Stimulated activated CD8-positive, alpha-beta memory T cell treated with anti-CD3 and anti-CD28 coated beads, Interleukin-4, amount 100 ng/mL, for 1 hour (primary cell): ENCODE measurements at places on chromosomes 2 and 18.
A peak's percentile ranks its signal among the peaks of the same experiment; 100 is the strongest.

DNA sequence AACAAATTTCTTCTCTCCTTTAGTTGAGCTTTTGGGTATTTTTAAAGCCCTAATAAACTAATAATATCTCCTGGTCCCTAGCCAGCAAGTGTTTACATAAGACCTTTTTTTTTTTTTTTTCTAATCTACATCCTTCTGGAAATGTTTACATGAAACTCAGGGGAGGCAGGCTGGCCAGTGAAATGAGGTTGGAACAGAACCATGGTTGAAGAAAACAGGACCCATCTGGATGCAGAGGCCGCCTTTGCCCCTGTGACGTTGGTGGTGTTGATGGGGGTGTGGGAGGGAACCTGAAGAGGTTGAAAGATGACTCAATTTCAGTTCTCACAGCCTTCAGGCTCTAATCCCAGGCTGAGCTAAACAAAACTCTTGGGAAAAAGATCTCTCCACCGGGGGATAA is 118.5 kb downstream of the NRP2 start:
- no peak for DNase-seq

DNA sequence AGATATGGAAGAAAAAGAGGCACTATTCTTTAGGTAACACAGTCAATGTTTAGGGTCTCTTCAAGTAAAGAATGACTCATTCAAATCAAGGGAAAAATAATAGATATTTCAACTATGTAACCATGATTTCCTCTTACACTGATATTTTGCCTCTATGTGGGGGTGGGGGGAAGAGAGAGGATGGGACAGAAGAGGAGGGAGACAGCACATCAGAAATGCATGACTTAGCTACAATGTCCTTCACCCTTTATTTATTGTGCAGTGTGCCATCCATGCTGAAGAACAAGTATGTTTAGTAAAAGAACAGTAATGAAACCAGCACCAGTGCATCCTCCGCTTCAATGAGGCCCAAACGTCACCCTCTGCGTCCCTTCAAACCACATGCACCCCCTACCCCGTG is 204.8 kb downstream of the HDAC4 start:
- no peak for DNase-seq

DNA sequence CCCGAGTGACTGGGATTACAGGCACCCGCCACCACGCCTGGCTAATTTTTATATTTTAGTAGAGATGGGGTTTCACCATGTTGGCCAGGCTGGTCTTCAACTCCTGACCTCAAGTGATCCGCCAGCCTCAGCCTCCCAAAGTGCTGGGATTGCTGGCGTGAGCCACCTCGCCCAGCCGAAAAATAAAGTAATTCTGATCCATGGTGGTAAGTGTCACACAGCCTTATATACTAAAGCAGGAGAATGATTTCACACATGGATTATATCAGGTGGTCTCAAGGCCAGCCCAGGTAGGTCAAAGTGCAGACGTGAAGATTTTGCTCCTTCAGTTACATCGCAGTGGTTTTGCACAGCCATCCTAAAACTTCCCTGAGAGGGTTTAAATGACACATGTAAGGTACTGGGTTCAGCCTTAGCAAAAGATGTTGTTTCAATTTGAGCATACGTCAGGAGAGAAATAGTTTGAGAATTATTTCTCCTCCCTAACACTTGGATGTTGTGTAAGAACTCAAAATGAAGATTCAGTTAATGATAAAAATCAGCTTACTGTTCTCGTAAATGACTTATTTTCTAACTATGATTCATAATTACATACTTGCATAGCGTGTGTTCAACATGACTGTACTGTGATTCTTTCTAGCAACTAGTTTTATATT is 93.0 kb upstream of the SLC39A10 start:
- DNase-seq, result no peak

DNA sequence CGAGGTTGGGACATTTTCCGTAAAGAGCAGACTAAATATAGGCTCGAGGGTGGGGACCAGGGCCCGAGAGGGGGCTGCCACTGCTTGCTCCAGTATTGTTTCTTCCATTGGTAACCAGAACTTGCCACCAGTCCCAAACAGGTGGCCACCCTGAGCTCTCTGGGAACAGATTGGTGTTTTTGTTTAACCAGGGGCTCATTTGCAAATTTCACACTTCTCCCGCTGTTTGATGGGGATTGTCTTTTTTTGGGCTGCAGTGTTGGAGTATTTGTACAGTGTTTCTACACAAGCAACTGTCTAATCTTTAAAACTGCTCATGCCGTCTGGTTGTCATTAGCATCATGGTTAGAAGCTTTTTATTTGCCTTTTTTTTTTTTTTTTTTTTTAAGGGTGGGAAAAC is 8.5 kb downstream of the AGAP1 start:
- no peak for DNase-seq

- no peak for DNase-seq
Observed at GRCh38 chr2:156383798-156384197, 51.3 kb upstream of the NR4A2 start.

DNA sequence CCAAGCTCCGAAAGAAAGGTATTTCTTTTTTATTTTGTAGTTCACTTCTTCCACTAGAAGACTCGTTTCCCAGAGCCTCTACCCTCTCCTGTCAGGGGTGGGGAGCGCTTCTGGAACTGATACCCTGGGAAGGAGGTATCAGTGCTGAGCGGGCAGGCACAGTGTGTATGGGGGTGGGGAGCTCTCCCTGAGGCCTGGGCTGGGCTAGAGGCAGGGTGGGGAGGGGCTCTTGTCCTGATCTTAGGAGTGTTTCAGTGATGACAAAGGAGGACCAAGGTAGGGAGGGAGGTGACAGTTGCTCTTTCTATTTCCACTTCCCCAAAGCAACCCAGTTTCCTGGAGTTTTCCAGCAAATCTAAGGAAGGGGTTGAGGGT is 65.4 kb downstream of the ARHGAP25 start:
- DNase-seq, result no peak

DNA sequence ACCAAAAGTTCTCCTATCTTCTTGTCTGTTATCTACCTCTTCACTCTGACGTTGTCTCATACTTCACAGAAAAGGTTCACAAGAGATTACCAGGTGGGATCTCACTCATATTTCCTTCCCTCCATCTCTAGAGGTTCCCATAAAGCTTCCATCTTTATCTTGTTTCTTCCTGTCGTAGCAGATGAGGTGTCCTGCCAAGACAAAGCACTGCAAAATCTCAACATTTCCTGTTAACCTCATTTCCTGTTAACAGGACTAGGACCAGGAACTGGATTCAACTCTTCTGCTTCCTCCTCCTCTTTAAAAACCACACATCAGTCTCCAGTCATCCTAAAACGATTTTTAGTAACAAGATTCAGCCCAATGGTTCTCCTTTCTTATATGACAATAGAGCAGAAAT is 512.8 kb upstream of the NRP2 start:
- DNase-seq, result no peak

GRCh38 chr18:12306752-12307700 is 1.0 kb upstream of the TUBB6 start:
- DNase-seq, result no peak

- peak; percentile 66 for DNase-seq
Observed at GRCh38 chr2:27380626-27381545, at the start of gene ZNF513. Gene ZNF513 (minus strand): TSS chr2:27380734. CDS start chr2:27380526, 208 bp downstream.

GRCh38 chr18:28729321-28729720 is 552.4 kb upstream of the CDH2 start:
- no peak for DNase-seq

GRCh38 chr2:25018681-25019080 is 23.2 kb upstream of the EFR3B start:
- DNase-seq, result no peak

DNA sequence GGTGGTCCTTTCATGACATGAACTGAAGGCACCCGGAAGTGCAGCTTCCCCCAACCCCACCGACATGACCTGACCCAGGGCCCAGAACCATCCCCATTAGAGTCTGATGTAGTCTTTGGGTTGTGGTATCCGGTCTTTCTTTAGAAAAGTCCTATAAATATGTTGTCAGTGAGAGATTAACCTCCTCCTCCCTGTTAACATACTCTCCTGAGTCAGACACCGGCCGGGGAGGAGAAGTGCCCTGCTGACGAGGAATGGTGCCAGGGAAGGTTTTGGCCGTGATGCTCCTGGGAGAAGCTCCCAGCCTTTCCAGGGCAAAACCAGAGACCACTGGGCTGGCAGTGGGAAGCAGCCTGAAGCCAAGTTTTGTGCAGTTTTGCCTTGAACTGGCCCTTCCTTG is 109.0 kb downstream of the LAMA3 start:
- DNase-seq, result no peak

- no peak for DNase-seq
Observed at GRCh38 chr2:68387408-68388350, 22.6 kb downstream of the PLEK start.

DNA sequence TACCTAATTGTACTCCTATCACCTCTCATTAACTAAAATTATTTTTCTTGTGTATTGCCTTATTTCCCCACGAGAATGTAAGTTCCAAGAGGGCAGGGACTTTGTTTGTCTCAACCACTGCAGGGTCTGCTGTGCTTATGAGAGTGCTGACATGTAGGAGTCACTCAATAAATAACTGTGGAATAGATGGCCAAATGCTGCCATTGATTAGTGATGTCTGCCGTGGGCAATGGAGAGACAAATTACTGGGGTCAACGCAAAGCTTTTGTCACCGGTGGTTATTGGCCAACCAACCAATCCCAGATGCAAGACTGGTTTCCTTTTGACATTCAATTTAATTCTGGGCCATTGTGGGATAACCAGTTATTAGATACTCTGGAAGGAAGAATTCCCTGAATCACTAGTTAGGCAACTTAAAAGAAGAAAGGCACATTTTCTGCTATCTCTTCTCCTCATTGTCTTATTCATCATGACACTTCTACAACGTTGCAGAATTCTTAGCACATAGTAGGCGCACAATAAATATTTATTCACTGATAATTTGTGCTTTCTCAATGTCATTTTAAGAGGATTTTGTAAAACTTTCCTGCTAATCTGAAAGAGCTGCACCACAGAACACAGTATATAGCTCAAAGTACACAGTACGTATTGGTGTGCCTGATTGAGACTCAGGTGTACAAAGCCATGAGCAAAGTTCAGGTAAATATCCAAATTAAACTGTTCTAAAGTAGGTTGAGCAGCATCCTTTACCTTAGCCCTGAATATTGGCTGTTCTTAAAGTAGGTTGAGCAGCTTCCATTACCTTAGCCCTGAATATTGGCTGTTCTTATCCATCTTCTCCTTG is 95.9 kb downstream of the ACTR3 start:
- no peak for DNase-seq

GRCh38 chr18:72161691-72162090 is 382.5 kb downstream of the CBLN2 start:
- no peak for DNase-seq

GRCh38 chr2:144705328-144706245 is 185.7 kb upstream of the ZEB2 start:
- no peak for DNase-seq

- no peak for DNase-seq
Observed at GRCh38 chr2:38722271-38723061, 28.7 kb downstream of the SRSF7 start.

- no peak for DNase-seq
Observed at GRCh38 chr2:239963646-239964205, 61.4 kb downstream of the NDUFA10 start.

DNA sequence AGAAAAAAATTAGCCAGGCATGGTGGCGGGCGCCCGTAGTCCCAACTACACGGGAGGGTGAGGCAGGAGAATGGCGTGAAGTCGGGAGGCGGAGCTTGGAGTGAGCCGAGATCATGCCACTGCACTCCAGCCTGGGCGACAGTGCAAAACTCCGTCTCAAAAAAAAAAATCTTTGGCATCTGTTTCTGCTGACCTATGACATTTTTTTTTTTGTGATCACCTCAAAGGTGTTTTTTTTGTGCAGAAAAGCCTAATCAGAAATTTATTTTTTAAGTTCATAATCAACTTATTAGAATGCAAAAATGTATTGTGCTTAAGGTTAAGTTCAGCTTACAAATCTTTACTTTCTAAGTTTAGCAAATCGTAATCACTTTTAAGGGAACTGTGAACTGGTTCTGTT is 45.6 kb downstream of the NAB1 start:
- no peak for DNase-seq

DNA sequence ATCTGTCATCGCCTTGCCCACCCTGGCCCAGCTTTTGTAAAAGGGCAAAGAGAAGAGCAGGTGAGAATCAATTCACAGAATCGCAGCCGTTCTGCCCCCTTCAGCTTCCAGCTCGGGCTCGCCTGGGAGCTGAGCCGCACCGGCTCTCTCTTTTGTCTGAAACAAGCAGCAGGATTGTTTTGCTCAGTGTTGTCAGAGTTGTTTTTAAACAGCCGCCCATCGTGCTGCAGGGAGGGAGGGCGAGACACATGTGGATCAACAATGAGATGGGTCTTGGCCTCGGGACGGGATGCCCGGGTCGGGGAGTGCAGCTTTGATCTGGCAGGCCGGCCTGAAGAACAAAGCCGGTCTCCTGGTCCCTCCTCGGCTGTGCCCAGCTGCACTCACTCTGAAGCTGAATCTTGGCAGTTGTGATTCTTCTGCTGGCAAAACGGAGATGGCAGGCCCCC is 39.7 kb upstream of the HDAC4 start:
- DNase-seq, result no peak

- no peak for DNase-seq
Observed at GRCh38 chr18:48992133-48992532, 41.4 kb upstream of the SMAD7 start.

GRCh38 chr2:128416806-128417205 is 98.1 kb upstream of the HS6ST1 start:
- DNase-seq, result no peak

- DNase-seq, result no peak
Observed at GRCh38 chr2:240226672-240227537, 86.4 kb upstream of the OTOS start.

DNA sequence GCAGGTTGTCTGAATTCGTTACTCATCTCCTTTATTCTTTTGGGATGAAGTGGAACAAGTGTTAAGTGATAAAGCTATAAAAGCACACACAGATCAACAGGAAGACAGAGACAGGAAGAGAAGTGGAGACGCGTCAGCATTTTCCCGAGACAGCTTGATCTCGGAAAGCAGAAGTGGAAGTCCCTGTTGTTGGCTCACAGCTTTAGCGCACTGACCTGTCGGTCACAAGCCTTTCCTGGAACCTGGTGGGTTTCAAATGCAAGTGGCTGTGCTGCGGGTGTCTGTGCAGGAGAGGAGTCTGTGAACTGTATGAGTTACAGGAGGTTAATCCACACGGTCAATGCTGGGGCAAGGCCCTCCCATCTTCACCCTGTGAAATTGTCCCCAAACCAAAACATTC is 116.6 kb upstream of the PELI1 start:
- no peak for DNase-seq

DNA sequence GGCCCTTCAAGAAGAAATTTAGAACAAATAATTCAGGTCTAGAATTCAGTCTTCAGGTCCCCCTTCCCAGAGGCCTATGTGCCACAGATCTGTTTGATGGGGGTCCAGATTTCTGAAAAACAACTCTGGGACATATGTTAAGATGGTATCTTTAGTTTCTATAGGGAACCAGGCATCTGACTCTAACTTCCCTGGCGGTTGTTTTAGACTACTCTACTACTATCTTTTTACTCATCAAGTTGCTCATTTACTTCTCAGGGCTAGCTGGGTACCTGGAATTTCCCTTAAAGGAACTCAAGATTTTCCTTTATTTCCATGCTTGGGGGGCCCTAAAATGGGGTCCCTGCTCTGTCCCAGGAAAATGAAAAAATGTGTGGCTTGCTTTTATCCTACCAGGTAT is 114.7 kb upstream of the RAB6C start:
- DNase-seq, result no peak
